ENCODE measurements at places on chromosomes 6 and 20.

DNA sequence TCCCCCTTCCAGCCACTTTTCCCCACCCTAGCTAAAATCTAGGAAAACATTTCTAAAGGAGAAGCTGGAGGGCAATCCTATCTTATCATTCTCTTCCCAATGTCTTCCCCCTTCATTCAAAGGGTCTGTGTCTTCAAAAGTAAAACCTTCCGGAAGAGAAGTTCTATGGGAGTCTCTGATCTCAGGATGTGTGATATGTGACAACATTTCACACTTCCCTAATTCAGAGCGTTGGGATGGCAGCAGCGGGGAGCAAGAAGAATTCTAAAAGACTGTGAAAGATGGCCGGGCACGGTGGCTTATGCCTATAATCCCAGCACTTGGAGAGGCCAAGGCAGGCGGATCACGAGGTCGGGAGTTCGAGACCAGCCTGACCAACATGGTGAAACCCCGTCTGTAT, 65.4 kb upstream of the AKIRIN2 start:
- DNase-seq = no peak

GRCh38 chr6:133764008-133764753, 124.7 kb upstream of the TCF21 start:
- DNase-seq = no peak

- no peak for DNase-seq
Observed at GRCh38 chr6:1605004-1605892, 4.5 kb upstream of the FOXC1 start.

GRCh38 chr6:153392156-153392555, 261.1 kb upstream of the RGS17 start:
- DNase-seq = no peak

DNA sequence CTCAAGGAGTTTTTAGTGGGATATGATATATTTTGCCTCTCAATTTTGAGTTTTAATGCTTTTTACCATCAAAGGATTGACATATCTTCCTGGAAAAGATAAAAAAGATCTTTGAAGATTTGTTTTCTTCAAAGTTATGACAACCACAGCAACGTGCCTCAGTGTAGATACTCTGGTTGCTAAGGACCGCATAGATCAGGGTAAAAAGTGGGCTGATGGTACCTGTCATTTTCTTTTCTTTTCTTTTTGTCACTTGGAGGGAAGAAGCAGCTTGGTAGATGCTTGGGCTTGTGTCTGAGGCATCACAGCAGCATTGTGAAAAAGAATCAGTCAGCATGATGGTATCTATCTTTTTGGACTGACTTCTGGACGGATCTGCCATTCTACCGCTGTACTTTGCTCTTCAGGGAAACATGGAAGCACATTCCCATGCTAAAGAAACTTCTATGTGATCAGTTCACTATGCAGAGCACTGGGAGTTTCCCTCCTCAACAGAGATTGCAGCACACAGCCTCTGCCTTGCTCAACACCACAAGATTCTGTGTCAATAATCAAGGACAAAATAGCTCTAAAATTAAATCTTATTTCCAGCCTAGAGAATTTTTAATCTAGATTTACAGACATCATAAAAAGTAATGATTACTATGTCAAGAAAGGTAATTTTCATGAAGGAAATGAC, 54.8 kb upstream of the SGK1 start:
- no peak for DNase-seq

- no peak for DNase-seq
Observed at GRCh38 chr6:125792680-125793079, 1.9 kb downstream of the NCOA7 start.

DNA sequence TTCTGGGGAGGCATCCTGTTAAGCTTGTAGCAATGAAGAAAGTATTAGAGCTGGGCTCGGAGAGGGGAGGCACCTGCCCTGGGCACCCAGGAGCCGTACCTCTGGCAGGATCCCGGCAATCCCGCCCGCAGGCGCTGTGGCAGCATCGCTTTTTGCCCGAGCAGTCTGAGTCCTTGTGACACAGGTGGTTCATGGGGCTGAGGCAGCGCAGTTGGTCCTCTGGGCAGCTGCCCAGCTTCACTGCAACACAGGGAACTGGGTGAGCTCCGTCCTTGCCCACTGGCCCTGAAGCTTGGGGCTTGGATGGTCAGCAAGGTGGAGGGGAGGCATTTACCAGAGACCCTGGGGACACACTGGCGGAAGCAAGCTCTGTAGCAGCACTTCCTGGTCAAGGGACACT, 4.7 kb downstream of the WFDC5 start:
- no peak for DNase-seq

DNA sequence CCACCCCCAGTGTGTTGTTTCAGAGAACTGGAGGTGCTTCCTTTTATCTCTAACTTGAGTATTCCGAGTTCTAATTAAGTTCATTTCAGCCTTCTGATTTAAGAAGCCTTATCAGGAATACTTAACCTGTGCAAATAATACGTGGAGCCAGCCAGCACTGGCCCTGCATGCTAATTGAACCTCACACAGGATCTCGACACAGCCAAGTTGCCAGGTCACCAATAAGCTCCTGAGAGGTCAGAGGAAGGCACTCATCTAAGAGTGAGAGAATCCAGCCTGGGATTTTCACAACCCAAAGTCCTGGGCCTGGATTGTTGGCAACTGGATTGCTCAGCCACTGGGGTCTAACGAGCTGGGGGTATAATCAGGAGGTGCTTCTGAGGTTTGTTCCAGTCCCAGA, 157.7 kb upstream of the LRFN2 start:
- no peak for DNase-seq

- no peak for DNase-seq
Observed at GRCh38 chr6:17714177-17714576, 7.5 kb upstream of the NUP153 start.

DNA sequence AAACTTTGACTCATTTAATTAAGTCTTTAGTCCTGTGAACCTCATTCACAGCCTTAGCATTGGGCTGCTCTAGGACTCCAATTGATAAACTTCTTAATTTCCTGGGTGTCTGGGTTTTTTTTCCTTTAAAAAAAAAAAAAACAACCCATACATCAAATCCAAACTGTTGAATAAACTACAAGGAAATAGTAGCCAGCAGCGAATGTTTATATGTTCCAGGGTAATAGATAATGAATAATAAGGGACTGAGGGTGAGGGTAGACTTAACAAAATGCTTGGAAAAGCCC, 563.5 kb upstream of the AGPAT4 start:
- DNase-seq = no peak

GRCh38 chr20:43576108-43576507, 14.6 kb upstream of the IFT52 start:
- no peak for DNase-seq

All from activated naive CD8-positive, alpha-beta T cell treated with anti-CD3 and anti-CD28 coated beads, Interleukin-2, amount 50 U/mL, for 16 hours (primary cell).